ENCODE measurements at places on chromosomes 5 and 9.

DNA sequence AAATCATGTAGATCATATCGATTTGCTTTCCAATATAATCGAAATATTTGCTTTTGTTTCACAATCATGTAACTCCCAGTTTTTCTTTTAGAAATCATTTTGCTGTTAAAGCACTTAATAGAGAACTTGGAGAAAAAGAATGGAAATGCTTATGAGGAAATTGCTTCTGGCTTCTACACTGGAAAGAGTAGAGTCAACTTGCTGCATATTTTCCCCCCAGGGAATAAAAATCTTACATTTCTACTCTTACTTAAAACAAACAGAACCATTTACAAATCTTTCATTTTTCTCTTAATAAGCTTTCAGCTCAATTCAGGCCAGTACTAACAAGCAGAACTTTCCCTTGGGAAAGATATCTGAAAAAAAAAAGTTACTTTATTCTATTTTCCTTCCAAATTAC, 312.0 kb downstream of the CHSY3 start:
- no peak for DNase-seq

DNA sequence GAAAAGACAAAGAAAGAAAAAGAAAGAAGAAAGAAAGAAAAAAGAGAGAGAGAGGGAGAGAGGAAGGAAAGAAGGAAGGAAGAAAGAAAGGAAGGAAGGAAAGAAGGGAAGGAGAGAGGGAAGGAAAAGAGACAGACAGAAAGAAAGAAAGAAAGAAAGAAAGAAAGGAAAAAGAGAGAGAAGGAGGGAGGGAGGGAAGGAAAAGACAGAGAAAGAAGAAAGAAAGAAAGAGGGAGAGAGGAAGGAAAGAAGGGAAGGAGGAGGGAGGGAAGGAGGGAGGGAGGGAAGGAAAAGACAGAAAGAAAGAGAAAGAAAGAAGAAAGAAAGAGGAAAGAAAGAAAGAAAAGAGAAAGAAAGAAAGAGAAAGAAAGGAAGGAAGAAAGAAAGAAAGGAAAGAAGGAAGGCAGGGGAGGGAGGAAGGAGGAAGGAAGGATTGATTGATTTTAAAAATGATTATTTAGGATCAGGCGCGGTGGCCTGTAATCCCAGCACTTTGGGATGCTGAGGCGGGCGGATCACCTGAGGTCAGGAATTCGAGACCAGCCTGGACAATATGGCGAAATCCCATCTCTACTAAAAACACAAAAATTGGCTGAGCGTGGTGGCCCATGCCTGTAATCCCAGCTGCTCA, 23.3 kb upstream of the TOR1B start:
- DNase-seq: no peak

DNA sequence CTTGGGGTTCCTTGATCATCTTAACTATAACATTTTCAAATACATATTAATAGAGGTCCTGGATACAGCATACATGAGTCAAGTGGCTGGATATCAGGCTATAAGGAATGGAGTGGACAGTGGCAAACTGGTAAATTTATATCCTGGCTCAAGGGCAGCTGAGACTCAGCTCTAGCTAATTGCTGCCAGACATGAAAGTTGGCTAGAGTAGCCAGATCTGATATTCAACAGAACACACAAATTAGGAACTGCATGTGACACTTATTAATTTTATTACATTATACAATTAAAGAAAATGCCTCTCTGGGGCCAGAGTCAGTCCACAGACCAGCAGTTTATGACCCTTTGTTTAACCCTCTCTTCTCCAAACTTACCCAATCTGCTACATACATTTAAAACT, 206.5 kb downstream of the KCTD16 start:
- DNase-seq: no peak

DNA sequence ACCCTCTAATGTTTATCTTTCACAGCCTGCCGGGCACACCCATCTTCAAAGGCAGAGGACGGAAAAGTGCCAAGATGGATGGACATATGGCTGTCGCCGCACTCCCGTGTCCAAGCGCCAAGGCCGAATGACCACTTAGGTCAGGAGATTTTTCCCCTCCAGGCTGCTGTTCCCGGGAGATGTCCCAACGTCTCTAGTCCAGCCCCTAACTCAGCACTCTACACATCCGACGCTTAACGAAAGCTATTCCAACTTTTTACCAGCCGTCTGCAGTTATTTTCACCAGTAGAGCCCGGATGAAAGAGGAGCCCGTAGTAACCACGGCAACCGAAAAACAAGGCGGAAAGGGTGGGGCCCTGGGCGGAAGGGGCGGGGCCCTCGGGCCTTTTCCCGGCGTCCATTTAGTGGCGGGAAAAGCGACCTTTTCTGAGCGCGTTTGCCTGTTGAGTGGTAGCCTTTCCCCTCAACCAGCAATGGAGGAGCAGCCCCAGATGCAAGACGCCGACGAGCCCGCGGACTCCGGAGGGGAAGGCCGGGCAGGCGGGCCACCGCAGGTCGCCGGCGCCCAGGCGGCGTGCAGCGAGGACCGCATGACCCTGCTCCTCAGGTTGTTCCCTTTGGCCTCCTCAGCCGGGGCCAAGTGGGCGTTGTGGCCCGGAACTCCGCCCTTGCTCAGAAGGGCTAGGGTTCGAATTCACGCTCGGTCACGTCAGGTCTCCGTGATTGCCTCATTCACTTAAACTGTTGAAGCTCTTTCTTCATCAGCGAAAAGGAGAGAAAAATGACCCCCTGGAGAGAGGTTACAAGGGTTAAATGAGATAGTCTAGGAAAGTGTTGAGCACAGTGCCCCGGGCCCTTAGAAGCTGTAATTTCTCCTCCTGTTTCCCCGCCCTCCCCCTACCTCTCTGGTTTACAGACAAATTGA, at the start of gene CENPH:
Gene CENPH, plus strand, starts transcription at position 422 of the 925 bp plus-strand sequence. Its CDS starts 52 bp downstream, at position 474.
- peak; percentile 76 for DNase-seq

GRCh38 chr9:99415606-99416005, 193.5 kb downstream of the SEC61B start:
- no peak for DNase-seq

Data from activated CD4-positive, alpha-beta T cell treated with anti-CD3 and anti-CD28 coated beads, Interleukin-2, amount 50 U/mL, for 24 hours (primary cell).